NCI-H526 treated with DMSO at 0.1 percent for 48 hours (cell line): ENCODE measurements at places on chromosomes 4 and X.

DNA sequence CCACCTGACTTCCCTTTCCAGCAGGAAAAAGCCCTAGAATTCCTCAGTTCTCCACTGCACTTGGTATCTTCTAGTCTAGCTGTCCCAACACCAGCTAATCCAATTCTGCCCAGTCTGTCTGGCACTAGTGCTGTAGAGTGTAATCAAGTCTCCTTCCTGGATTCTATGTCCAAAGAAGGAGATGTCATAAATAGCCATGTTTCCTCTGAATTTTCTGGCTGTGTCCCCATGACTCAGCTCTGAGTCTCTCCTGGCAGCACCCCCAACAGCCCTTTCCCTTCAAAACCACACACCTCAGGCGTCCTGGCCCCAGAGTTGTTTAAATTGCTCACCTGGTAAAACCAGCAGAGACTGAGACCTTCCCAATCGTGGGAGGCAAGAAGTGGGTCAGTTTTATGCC is 197.2 kb downstream of the GRXCR1 start:
- DNase-seq, result no peak

DNA sequence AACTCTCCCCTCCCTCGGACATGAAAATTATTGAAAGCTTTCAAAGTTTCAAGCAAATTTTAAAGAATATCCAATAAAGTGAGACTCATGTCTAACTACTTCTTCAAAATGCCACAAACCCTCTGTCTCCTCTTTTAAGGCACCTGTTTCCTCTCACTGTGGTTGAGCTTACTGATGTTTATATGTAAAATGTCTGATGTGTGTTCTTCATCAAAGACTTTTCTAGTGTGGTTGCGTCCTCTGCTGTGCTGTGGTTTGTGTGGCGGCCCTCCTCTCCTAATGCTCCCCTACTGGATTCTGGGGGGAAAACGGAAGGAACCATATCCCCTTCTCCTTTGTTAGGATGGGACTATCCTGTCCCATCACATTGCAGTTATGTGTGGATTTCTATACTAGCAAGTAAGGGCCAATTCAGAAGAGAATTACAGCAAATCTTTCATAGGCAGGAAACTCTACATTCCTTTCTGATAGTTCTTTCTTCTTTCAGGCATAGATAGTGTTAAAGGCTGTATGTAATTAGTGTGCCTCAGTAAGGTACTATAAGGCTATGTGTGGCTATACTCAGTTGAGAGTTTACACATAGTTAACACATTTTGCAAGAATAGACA is 221.0 kb upstream of the GPRIN3 start:
- DNase-seq, result no peak

DNA sequence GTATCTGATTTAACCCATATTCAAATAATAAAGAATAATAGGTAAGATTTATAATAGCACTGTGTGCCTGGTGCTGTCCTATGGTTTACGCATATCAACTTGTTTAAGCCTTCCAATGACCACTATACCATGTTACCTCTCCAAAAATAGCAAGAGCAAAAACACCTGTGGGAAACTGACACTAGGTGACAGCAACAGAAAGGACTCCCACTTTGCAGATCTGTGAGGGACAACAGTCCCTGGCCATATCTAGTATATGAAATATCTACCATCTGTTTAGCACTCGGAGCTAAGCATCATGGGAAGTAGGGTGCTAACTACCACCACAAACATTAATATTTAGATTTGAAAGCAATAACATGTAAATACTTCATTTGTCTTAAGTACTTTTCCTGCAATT is 55.7 kb upstream of the TXK start:
- DNase-seq, result no peak

- no peak for DNase-seq
These were observed 24.0 kb upstream of the GBA3 start for GRCh38 chr4:22668702-22669101.

GRCh38 chrX:124018023-124018422 is 56.5 kb downstream of the STAG2 start:
- no peak for DNase-seq

GRCh38 chrX:149152941-149153340 is 352.2 kb downstream of the IDS start:
- no peak for DNase-seq

- no peak for DNase-seq
These were observed 136.1 kb downstream of the MID1IP1 start for GRCh38 chrX:38937400-38937799.

DNA sequence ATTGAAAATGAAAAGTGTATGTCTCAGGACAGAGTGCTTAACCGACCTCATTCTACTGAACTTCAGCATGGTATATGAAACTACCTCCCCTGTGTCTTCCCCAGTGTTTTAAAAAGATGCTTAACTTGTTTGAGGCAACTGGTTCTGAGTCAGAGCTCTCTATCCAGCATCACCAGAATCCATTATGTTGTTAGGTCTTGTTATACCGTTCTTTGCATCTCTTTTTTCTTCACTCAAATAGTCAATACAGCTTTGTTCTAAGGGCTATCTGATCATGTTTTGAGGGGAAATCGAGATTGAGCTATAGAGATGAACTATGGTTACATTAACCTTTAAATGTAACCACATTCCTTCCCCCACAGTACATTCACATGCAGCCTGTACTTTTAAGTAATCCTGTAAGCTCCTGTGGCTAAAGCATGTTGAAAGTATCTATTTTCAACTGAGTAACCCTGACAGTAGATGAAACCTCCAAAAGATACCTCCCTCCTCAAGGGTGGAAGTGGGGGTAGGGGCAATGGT is 514.4 kb downstream of the RPA4 start:
- DNase-seq, result no peak

DNA sequence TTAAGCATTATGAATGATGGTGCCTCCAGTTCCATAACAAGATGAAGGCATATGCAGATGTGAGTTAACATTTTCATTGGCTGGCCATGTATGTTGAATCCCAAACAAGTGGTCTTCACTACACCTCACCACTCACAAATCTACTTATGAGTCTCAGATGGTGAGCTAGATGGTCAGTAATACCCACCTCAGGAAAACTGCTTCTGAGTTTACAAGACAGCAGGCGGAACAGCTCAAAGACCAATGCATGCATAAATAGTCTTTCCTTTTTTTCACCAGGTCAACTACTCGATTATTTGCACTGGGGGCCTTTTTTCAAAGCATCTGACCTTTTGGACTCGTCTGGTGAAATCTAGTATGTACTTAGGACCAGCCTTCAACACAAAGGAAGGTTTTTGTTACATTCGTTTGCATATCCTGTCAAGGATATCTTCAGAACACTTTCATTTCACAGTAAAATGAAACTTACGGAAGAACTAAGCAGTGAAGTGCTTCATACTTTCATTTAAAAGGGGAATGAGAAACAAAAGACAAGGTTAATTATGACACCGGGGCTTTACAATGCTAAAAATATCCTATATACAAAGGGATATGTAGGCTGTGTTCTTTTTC is 23.1 kb upstream of the TLR7 start:
- DNase-seq, result no peak

GRCh38 chrX:16826207-16826606 is 39.9 kb downstream of the TXLNG start:
- no peak for DNase-seq

GRCh38 chr4:11898796-11899195 is 470.1 kb upstream of the HS3ST1 start:
- no peak for DNase-seq

GRCh38 chrX:97553833-97554232 is 670.1 kb downstream of the RPA4 start:
- no peak for DNase-seq

DNA sequence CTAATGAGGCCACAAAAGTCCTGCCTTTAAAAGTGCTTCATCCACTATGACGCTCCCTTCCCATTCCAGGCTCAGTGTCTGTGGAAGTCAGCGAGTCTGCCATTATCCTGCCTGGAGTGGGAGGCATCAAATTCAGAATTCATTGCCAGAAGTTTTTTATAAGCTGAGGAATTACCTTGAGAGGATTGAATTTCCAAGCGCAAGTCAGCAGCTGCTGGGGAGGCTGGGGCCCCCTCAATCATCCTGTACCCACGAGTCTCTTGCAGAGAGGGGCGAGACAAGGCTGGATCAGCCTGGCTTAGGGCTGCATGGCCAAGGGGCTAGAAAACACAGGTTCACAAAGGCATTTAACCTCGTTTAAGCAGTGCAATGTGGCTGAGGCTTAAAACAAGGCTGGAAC is 170.5 kb upstream of the NOCT start:
- DNase-seq, result no peak

GRCh38 chr4:38923746-38924145 is 56.1 kb downstream of the FAM114A1 start:
- no peak for DNase-seq

- no peak for DNase-seq
These were observed 175.5 kb downstream of the DHRSX start for GRCh38 chrX:2325076-2325784.

DNA sequence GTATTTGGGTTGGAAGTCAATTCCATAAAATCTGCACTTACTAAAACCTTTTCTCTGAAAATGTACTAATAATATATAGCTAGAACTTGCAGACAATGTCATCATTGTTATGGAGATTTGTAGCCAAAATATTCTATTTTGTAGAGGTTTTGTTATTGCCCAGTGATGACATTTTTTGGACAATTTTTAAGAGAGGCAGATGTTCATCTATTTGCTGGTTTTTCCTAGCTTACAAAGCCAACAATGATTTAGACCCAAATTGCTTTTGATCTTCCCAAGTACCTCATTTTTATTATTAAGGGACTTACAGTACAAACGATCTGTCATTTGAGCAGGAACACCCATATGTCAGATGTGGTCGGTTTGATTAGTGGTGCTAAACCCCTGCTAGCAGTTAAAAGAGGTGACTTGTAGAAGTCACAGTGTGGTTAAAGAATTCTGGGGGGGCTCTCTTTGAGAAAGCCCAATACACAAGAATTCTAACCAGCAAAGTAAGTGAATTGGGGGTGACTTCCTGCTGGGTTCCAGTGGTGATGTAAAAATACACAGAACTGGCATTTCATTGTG is 136.2 kb downstream of the KIT start:
- DNase-seq, result no peak

- no peak for DNase-seq
These were observed 233.8 kb downstream of the FSTL5 start for GRCh38 chr4:161929956-161930355.

- no peak for DNase-seq
These were observed 6.1 kb upstream of the DAPP1 start for GRCh38 chr4:99810536-99810935.

GRCh38 chr4:5474756-5475155 is 233.6 kb downstream of the EVC2 start:
- DNase-seq, result no peak

DNA sequence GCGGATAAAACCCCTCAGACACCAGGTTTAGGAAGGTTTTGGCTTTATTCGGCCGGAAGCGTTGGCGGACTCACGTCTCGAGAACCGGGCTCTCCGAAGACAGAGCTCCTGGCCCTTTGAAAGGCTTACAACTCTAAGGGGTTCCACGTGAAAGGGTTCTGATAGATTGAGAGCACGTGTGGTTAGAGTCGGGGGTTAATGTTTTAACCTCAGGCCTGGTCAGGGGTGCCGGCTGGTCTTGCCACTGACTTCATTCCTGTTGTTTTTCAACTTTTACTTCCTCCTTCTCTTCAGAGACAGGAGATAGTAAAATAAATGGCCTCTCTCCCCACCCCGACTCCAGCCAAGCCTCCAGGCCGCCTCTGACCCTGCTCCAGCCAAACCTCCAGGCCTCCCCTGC is 4.7 kb upstream of the ASMT start:
- DNase-seq, result no peak

GRCh38 chr4:141706445-141706844 is 70.1 kb downstream of the IL15 start:
- DNase-seq, result no peak

DNA sequence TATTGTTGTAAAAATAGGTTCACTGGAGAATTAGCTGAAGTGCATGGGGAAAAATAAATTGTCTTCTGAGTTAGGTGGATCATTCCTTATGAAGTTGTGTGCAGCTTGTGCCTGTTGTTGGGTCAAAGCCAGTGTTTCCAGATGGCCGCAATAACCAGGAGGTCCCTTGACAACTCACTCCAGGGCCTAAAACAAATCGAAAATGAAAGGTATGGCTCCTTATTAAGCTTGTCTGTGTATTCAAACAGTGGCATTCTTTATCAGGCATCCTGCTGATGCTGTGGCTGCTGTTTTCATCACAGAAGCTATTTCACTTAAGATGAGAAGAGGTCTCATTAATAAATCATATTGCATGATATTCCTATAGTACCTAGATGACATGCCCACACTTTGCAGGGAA is 80.2 kb downstream of the GRIA2 start:
- no peak for DNase-seq

DNA sequence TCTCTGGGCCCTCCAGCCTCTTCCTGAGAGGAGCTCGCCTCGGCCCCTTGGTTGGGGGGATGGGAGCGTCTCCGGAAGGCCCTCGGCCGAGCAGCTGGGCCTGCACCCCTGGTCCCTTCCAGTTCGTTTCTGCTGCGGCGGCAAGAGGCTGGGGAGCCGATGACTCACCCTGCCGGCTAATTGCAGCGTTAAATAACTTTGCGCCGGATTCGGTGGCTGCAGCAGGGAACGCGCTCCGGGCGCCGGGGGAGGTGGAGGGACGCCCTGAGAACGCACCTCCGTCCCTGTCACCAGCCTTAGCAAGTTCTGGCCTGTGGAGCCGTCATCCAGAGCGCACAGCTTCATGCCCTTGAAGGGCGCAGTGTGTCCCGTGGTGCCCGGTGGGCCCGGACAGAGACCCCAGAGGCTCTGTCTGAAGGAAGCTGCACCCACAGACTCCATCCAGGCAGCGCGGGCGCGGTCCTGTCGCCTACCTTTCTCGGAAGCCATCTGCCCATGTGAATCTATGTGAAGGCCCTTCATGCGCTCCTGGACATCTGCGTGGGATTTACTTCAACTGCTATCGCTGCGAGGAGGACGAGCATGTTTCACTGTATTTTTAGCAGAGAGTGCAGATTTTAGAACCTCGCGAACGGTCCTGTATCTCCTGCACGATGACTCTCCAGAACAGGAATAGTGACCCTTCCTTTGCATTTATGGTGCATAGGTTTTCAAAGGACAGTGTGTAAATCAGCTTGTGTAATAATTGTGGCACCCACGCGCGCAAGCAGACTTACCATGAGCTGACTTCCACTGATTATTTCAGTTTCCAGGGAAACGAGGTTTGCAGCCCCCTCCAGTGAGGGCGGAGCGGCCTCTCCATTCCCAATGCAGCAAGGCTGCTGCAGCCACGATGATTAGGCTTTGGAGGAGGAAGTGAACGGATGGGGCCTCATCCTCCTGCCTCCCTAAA is 1.7 kb upstream of the TMEM271 start:
- no peak for DNase-seq
